Stimulated activated naive CD8-positive, alpha-beta T cell treated with anti-CD3 and anti-CD28 coated beads, Interleukin-15, Interleukin-2, amounts not matched to agents 100 U/mL and 50 U/mL, for 24 hours (primary cell): ENCODE measurements at places on chromosomes 2 and 18.

DNA sequence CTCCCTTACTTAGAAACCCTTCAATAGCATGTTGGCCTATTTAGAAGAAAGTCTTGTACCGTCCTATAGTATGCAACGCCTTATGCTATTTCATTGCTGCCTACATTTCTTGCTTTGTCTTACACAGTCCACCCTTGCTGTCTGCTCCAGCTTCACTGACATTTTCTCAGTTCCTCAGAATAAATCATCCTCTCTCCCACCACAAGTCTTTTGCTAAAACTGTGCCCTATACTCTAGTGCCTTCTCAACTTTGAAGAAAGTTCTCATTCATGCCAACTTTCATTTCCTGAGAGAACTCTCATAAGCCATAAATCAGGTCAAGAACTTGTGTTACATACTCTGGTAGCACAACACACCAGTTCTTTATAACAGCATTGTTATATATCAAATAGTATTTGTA lies 54.3 kb upstream of the COL3A1 start:
- no peak for DNase-seq

DNA sequence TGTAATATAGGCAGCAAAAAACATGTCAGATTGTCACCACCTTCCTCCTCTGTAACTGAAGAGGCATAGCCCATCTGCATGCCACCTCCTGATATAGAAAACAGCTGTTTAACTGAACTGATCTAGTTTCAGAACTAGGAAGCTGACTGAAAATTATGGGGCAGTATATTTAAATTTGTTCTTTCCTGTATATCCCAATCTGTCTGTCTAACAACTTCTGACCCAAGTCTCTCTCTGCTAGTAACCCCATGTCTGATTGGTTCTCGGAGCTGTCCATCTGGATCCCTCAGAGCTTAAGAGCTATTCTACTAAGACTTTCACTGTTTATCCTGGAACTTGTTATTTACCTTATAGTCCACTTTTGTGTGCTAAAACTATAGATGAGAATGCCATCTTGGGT lies 68.2 kb upstream of the SLC35G4 start:
- DNase-seq = no peak

GRCh38 chr2:46097714-46098480 lies 199.3 kb upstream of the EPAS1 start:
- DNase-seq = no peak

DNA sequence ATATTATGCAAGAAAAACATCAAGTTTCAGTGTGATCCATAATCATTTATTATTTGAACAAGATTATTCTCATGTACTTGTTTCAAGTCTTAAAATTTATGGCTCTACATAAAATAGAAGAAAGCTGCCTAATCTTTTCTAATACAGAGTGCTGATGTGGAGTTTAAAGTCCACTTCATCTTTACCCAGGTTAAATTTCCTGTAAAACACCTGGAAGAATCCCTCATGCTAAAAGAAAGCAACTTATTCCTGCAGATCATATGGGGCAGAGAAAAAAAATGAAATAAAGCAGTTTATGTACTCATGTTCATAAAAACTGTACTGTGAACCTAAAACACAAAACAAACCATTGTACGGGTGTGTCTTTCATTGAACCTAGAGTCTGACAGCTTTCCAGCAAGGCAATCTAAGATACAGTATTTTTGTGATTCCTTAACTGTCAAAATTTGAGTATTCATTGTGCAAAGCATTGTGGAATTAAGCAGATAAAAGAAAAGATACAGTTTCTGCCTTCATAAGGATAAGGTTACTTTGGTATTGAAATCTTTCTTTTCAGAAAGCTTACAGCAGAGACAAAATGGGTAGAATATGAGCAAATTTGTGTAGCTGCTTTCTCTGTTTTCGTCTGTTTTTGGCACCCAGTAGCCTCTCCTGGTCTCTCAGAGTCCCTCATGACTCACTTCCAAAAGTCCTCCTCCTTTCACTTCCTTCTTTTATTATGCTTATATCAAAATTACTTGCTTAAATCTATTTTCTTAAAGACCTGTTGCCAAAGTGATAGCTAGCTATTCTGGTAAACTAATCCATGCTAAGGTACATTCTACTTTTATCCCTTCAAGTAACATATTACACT lies 26.9 kb upstream of the GLS start:
- DNase-seq = no peak

- DNase-seq = no peak
Observed at GRCh38 chr18:26708806-26709716, 156.4 kb downstream of the AQP4 start.

DNA sequence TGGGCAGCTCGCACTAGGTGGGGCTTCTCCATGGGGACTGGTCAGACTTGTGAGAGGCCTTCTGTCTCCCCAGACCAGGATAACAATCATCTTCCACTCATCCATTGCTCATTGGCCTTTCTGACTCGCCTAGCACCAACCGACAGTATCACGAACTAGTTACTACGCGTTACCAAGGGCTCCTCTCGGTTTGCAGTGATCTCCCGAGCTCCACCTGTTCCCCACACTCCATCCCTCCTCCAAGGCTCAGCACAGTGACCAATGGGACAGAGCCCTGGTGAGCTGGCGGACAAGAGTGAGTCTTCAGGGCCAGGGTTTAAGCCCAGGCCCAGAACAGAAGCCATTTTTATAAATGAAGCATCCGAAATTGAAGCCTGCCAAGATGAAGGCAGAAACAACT lies 42.8 kb upstream of the SMAD7 start:
- DNase-seq = no peak

DNA sequence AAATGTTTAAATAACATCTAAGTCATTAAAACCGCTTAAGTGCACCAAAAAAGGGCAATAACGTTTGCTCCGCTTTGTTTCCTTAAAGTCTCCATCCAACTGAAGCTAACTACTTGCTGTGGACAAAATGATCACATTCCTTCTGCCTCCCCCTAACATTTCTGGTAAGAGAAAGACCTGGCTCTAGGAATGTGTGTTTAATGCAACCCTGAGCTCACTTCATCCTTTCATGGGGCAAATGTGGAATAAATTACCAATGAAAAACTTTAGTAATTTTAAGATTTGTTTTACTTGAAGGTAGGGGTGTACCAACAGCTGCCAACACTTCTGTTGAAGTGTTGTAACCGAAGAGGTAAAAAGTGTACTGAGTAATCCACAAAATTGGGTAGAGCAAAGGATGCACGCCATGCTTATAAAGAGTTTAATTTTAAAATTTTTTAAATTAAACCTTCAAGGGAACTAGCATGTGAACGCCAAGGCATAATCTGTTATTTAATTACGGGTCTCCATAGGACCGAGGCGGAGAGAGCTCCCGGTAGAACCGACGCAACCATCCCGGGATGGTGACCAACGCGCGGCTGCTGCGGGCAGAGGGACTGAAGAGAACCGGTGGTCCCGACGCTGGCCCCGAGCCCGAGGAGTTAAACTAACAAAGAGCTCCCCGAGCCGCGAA lies 1.1 kb downstream of the HNRNPLL start:
- no peak for DNase-seq

GRCh38 chr2:10320933-10321332 lies 18.2 kb downstream of the HPCAL1 start:
- DNase-seq = no peak

DNA sequence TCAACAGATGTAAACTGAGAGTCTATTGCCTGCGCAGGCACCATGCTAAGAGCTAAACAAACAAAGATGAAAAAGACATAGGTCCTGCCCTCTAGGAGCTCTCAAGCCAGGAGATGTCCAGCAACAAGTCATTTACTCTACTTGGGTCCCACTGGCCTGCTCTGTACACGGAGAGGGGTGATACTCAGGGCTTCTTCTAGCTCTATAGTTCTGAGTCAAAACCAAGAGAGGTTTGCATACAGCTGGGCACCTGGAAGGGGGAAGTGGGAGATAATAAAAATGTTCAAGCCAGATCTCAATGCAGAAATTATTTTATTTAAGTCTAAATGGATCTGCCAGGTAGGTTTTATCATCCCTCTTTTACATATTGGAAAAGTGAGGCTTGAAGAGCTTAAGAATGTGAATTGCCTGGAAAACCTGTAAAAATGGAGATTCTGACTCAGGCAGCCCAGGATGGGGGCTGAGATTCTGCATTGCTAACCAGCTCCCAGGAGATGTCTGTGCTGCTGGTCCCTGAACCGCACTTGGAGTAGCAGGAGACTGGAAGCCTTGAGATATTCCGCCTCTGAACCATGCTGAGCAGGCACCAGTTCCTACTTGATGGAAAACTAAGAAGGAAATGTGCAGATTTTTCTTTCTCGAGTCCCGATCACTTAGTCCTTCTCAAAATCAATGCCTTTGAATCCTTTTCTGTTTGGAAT lies 201.1 kb downstream of the PRKCE start:
- no peak for DNase-seq

DNA sequence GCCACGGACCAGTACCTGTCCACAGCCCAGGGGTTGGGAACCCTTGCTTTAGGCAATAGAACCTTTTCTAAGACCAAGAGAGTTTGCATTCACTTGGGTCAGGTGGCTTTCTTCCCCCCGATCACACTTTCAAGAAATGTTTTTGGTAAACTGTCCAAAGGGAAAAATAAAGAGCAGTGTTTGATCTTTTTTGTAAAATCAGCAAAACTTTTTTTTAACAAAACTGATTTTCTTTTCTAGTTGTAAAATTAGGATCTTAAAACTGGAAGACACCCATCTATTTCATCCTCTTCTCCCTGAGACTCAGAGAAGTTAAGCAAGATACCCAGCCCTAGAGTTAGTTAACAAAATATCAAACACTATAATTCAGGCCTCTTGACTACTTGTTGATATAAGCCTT lies 6.1 kb upstream of the SESTD1 start:
- no peak for DNase-seq

GRCh38 chr2:10906926-10907625 lies 4.7 kb upstream of the KCNF1 start:
- DNase-seq = no peak

- peak; percentile 33 for DNase-seq
Observed at GRCh38 chr18:62325806-62326645, 916 bp downstream of the TNFRSF11A start.

- DNase-seq = no peak
Observed at GRCh38 chr2:107584577-107584976, 242.1 kb upstream of the RGPD4 start.

- DNase-seq = peak; percentile 20
Observed at GRCh38 chr2:95346231-95346737, 49.1 kb downstream of the KCNIP3 start.

DNA sequence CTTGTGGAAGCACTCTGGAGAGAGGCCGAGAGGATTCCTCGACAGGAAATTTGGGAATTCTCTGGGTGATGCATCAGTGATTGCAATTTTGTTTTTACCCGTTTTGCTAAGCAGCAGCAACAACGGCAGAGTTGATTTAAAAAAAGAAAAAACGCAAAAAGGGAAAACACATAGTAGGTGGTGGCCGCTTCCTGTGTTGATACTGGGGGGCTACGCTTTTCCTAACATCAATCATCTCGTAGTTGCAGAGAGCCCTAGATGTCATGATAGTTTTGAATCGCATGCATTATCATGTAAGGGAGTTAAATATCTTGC lies 271 bp upstream of the RBM43 start:
- DNase-seq = no peak

- DNase-seq = no peak
Observed at GRCh38 chr2:215366440-215367032, 54.7 kb downstream of the ATIC start.

- DNase-seq = no peak
Observed at GRCh38 chr18:470661-471501, 29.6 kb downstream of the COLEC12 start.

- DNase-seq = no peak
Observed at GRCh38 chr2:106792671-106793070, 93.3 kb downstream of the ST6GAL2 start.

DNA sequence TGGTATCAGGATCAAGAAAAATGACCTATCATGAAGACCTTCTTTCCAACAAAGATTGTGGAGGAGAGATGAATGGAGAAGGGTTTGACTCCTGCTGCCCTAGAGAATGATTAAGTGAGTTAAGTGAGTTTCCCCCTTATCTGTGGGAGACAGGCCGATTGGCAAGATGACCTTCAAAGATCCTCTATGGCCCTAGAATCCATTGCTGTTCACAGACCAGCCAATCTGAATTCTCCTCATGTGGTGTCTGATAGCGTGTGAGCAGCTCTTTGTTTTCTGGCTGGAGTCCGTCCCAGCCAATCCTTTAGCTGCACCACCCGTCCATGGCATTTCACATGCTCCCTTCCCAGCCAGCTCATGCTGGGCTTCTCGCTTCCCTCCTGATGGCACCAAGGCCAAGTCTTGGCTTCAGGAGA lies 79.4 kb downstream of the MARCHF4 start:
- DNase-seq = no peak

GRCh38 chr2:31066551-31066950 lies 71.7 kb downstream of the GALNT14 start:
- no peak for DNase-seq

DNA sequence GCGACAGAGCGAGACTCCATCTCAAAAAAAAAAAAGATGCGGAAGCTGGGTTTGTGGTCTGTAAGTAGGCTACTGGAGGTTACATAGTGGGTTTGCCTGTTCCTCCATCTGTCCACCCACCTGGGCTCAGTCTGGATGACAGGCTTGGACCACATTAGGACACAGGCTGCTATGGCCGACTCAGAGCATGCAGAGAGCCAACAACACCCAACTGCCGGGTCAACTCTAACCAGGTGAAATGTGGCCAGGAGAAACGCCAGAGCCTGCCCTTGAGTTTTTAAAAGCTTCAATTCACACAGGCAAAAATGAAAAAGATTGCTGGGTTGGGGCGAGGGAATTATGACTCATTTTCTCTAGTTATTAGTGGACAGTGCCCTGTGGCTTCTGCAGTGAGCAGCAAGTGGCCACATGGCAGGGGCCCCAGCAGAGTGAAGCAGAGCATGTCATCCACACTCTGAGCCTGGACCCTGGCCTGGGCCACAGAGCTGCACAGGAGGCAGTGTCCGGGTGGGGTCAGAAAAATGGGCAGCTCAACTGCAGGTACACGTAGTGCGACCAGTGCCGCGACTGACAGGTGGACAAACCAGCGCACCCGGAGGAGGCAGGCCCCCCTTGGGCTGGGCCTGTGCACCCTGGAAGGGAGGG lies 67.4 kb downstream of the BIN1 start:
- DNase-seq = no peak

- DNase-seq = no peak
Observed at GRCh38 chr2:3309496-3310355, 67.9 kb downstream of the EIPR1 start.

DNA sequence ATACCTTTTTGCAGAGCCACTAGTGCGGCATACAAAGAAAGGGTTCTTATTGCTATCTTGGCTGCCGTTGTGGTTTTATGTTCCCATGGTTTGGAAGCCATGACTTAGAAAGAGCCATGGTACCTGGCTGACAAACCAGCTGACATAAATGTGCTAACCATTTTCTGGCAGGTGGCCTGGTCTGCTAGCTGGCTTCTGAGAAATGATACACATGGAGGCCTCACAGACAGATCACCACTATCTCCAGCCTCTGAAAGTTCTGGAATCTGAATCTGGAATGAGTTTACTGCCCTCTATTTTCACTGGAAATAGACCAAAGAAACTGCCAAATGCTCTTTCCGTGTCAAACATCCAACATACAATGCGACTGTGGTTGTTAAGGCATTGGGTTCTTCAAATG lies 123.7 kb downstream of the QPCT start:
- DNase-seq = no peak

- DNase-seq = no peak
Observed at GRCh38 chr2:72827966-72828646, 2.3 kb upstream of the EXOC6B start.

- DNase-seq = no peak
Observed at GRCh38 chr2:70939839-70940580, 4.3 kb downstream of the ATP6V1B1 start.
